Cerebellar nuclear complex (tissue), 1 donor: ENCODE measurements at places on chromosomes 7 and 10.

DNA sequence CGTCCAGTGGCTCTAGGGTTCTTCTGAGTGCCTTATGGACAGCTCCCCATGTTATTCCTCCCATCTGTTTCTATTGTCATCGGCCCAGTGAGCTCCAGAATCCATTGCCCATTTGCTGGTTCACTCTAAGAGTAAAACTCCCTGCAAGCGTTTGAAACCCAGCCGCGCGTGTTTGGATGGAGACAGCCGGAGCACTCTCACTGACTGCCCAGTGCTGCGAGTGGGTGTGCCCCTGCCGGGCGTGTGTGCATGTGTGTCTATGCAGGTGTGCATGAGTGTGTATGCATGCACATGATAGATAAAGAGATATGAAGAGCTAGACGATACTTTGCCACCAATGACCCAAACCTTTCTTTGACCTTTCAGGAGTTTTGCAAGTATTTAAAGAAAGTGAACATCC, 347.2 kb upstream of the MKI67 start:
- DNase-seq = no peak

- DNase-seq = no peak
Measured at GRCh38 chr7:26853788-26854393, 10.5 kb downstream of the SKAP2 start.

DNA sequence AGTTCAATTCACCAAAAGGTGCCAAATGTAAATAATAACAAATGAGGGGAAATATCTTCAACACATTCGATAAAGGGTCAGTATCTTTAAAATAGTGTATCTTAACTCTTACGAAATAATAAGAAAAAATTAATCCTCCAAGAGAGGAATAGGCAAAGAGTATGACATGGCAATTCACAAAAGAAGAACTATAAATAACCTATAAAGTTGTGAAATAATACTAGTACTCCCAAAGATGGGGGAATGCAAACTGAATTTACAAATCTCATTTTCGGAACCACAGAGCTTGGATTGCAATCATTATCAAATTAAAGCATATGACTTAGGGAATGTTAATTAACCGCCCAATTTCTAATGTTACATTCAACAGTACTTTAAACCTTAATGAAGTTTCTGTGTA, 78.2 kb upstream of the TARP start:
- no peak for DNase-seq

DNA sequence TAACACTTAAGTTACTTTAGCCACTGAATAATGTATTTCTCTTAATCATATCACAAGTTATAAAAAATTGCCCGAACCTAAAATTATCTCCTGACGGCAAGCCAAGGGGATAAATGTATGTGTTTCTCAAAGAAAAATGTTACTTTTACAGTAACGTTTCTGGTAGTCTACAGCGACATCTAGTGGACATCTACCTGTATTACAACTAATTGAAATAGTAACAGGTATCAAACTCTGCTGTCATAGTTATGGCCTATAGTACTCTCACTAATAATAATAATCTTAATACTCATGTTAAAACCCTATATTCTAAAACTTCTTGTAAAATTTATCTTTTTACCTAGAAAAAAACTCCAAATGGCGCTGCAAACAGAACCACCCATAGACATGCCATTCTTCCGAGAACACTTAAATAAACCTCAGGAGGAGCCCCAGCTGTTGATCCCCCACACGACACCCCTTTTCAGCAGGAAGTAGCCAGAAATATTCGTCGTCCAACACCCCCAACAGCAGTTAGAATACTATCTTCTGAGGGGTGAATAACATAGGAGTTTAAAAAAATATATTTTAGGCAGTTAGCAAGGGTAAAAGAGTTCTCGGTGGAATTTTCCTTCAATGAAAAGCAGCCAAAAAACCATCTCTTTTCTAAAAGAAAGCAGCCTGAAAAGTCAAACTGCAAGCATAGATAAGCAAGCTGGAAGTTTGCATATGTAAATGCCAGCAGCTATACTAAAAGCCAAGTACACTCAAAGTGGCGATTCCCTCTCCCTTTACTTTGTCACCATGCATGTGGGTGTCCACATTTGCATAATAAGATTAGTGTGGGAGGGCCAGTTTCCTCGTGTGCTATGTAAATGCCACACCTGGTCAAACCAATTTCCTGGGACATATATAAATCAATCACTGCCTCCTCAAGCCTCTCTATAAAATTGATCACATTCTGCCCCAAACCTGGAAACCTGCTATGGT, 40.5 kb upstream of the ZNF107 start:
- DNase-seq = no peak

DNA sequence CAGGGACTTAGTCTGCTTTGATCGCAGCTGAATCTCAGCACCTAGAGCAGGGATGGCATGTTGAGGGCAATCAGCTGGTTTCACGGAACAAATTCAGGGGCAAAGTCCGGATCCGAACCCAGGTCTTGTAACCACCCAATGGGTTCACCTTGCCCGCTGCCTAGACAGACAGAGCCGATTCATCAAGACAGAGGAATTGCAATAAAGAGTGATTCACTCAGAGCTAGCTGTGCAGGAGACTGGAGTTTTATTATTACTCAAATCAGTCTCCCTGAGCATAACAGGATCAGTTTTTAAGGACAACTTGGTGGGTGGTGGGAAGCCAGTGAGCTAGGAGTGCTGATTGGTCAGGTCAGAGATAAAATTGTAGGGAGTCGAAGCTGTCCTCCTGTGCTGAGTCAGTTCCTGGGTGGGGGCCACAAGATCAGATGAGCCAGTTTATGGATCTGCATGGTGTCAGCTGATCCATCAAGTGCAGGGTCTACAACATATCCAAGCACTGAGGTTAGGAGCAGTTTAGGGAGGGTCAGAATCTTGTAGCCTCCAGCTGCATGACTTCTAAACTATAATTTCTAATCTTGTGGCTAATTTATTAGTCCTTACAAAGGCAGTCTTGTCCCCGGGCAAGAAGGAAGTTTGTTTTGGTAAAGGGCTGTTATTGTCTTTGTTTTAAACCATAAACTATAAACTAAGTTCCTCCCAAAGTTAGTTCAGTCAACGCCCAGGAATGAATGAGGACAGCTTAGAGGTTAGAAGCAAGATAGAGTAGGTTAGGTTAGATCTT, 43.5 kb upstream of the CHST3 start:
- DNase-seq = no peak

GRCh38 chr10:103614306-103615158, 121.0 kb downstream of the NEURL1 start:
- no peak for DNase-seq

GRCh38 chr7:96284835-96285234, 37.1 kb downstream of the SLC25A13 start:
- DNase-seq = no peak

GRCh38 chr7:45451342-45452035, 122.7 kb upstream of the ADCY1 start:
- DNase-seq = no peak

DNA sequence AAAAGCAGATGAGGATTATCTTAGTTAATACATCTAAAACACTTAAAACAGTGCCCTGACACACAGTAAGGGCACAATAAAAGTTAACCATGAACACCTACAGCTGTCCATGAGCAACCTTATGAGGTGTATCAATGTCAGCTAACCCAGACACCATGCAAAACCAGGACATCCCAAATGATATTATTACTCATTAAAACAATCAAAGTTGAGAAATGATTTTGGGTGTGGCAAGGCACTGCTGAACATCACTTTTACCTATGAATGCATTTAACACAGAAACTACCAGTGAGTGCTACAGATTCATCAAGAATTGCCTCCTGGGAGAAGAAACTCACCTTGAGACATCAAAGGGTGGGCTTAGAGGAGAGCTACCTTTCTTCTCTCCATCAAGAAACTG, 18.3 kb downstream of the IRF5 start:
- DNase-seq = no peak

- DNase-seq = no peak
Measured at GRCh38 chr7:81449105-81449504, 320.7 kb downstream of the HGF start.

GRCh38 chr10:2294739-2295138, 557.4 kb upstream of the ADARB2 start:
- no peak for DNase-seq

DNA sequence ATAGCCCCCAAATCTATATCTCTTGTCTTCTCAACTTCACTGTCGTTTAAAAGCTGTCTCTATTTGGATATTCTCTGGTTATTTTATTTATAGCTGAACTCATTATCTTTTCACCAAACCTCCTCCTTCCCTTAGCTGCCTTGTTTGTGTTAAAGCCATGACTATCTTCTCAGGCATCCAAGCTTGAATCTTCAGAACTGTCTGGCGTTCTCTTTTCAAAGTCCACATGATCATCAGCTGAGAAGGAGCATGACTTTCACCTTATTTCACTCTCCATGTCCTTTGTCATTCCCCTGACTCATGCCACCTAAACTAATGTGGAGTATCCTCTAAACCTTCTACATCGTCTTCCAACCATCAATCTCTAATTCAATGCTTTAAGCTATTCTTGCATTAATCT, 5.7 kb upstream of the GLCCI1 start:
- DNase-seq = no peak

DNA sequence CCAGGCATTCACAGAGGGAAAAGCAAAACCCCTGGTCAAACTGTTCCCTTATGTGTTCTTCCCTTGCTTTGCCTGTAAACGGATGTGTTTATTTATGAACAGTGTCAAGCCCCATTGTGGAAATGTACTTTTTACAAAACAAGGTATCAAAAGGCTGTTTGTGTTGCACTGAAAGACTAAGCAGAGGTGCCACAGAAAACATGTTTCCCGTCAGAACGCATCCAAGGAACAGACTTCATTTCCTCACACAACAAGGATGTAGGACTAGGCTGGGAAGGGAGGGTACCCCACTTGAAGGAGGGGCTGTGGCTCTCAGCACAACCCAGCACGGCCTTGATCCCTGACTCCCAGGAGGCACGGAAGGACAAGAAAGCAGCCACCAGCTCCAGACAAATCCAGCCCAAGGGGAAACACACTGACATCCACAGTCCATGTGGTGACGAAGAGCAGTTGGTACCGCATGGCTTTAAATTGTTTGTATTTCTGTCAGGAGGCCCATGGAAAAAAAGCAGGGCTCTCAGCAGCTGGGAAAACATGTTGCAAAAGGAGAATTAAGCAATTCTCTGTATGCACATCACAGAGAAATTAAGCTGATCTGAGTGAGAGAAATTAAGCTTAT, 85.6 kb downstream of the RNF216 start:
- DNase-seq = no peak

- no peak for DNase-seq
Measured at GRCh38 chr7:136911344-136911743, 42.9 kb downstream of the CHRM2 start.

- no peak for DNase-seq
Measured at GRCh38 chr10:3791974-3792633, 7.1 kb upstream of the KLF6 start.

DNA sequence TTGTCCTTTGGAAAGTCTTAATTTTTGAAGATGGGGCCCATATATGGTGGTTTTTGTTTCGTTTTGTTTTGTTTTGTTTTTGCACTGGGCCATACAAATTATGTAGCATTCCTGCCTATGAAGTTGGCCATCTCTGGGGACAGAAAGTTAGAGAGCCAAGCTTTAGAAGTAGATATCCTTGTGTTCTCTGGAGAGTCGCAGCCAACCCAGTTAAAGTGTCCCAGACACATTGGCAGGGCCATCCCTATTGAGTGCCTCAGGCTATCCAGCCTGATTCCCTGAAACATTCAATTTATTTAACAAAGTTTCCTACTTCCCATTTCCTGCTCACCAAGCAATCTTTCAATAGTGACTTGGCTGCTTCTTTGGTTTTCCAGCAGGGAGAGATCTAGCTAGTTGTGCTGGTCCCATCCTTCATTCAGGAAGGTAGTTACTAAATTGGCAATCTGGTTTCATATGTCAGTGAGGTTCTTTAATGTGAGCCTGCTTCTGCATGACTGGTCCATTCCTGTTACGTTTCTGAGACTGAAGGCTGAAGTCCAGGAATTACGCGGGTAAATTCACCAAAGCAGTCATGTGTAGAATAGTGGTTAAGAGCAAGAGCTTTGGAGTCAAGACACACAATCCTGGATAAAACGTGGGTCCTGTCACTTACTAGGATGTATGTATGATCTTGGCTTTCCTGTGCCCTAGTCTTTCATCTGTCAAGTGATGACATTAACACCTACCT, 49.3 kb upstream of the HBP1 start:
- no peak for DNase-seq

GRCh38 chr10:28305553-28305952, 2.7 kb upstream of the MPP7 start:
- no peak for DNase-seq

DNA sequence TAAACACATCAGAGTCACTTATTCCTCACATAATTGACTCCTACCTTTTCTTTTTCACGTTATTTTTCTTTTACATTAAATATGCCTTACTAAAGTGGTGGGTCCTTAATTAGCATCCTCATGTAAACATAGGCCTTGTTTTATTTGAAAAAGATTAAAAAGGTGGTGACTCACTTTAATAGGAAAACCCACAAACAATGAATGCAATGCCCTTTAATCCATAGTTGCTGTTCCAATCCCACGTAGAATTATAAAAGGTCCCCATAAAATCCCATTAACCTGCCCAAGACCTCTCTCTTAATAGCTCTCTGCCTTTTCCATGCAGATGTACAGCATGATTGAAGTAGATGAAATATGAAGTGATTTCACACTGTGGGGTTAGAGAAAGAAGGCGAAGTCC, 32.2 kb downstream of the SLC16A12 start:
- DNase-seq = no peak

GRCh38 chr10:11488126-11488525, 123.3 kb downstream of the USP6NL start:
- no peak for DNase-seq

GRCh38 chr10:51156926-51157325, 82.6 kb downstream of the PRKG1 start:
- no peak for DNase-seq

- no peak for DNase-seq
Measured at GRCh38 chr7:29469976-29470557, 93.6 kb upstream of the PRR15 start.

GRCh38 chr7:155344618-155345433, 47.1 kb downstream of the INSIG1 start:
- DNase-seq = no peak

DNA sequence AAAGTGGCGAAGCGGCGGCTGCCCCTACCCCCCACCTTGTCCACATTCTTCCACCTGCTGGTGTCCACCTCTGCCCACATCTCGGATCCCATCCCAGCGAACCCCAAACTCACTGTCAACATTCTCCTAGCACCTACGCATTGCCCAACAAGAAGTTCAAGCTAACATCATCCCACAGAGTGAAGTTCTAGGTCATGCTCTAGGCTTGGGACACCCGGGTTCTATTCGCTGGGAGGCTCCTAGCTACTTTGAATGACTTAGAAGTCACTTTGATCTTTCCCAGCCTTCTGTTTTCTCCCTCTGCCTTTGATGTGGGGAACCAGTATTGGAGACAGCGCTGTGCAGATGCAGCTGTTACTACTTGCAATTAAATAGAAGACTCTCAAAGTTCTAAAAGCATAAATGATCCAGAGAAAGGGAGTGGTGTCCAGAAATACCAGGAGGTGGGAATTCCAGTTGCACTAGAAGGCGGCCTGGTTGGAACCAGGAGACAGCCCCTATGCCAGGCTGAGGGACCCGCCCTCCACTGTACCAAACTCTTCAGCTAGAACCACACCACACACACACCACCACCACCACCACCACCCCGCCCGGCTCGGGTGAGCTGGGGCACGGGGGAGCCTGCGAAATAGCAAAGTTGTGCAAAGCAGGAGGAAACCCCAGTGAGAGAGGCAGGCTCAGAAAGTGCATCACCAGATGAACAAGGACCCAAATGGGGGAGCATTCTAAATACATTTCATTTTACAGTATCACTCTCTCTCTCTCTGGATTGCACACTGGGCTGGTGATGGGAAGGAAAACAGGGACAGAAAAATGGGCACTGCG, 5.5 kb upstream of the VGF start:
- no peak for DNase-seq
